Amniotic stem cell (primary cell): ENCODE measurements at places on chromosomes 4 and X.

- no peak for DNase-seq
Observed at GRCh38 chrX:11304829-11305228, 11.6 kb downstream of the AMELX start.

DNA sequence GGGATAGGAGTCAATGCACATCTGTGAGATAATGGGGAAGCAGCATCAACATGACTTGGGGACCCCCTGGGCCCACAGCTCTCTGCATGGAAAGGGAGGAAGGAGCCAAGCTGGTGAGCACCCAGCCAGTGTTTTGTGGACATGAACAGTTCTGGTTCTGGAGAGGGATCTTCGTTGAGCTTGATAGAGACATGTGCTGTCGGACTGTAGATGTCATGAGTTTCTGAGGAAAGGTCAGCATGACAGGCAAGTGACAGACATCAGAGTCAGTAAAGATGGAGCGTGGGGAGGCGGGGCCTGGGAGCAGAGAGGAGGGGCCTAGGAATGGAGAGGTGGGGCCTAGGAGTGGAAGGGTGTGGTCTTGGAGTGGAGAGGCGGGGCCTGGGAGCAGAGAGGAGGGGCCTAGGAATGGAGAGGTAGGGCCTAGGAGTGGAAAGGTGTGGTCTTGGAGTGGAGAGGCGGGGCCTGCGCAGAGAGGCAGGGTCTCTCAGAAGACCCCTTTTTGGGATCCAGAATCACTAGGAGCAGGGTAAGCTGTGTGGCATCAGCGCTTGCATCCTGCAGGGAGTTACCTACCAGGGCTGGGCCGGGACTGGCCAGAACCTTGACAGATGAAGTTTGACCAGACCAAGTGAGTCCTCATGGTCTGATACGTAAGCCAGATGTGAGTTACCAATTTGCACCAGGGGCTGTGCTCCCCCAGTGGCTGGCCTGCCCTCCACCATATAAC is 33.7 kb downstream of the PIGG start:
- DNase-seq, result no peak

GRCh38 chr4:48173056-48173991 is 39.3 kb upstream of the TXK start:
- DNase-seq, result peak; percentile 24

DNA sequence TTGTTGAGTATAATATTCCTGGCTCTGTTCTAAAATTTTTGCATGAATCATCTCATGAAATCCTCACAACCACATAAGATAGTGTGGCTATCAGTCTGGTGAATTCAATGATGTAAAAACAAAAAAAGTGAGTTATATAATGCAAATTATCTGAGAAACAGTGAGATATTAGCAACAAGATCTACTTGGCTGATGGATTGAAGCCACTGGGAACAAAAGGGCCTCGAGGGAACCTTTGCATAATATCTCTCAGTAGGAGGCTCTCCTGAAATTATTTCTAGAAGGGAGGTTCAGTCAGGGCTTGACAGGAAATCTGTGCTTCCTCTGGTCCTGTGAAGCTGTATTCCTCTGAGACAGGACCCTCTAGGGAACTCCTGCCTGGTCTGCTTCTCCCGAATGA is 30.1 kb upstream of the NUP54 start:
- DNase-seq, result no peak

DNA sequence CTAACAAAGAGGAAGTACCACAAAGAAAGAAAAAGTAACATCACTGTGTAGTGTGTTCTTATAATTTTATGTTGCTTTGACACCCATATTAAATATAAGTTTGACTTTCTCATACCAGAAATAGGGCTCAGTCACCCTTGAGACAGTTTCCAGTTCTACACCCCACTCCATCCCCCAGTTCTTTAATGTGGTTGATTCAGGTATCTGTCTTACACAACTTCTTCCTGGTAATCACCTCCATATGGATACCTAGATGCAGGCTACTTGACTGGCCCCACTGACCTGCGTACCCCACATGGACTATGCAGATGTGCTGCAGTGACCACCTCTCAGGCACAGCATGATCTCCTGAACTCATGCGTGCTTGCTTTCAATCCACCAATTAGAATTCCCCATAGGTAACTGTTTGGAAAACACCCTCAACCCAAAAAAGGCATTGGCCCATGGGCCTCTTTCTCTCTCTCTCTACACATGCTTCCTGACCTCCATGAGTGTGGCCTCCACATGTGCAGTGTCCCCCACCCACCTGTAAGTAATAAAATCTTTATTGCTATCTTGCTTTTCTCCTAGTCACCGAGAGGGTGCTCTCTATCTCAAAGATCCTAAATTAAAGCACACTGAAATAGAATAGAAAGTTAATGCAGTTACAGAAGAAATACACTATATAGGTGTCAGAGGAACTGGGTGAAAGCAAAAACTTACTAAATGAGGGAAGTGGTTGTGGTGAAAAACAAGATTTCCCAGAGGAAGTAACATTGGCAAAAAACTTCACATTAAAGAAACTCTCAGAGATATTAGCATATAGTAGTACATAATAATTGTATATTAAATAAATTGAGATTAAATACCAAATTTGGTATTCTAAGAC is 98.4 kb downstream of the ZAR1 start:
- no peak for DNase-seq

- DNase-seq, result no peak
Observed at GRCh38 chr4:177093964-177094363, 215.7 kb upstream of the NEIL3 start.

DNA sequence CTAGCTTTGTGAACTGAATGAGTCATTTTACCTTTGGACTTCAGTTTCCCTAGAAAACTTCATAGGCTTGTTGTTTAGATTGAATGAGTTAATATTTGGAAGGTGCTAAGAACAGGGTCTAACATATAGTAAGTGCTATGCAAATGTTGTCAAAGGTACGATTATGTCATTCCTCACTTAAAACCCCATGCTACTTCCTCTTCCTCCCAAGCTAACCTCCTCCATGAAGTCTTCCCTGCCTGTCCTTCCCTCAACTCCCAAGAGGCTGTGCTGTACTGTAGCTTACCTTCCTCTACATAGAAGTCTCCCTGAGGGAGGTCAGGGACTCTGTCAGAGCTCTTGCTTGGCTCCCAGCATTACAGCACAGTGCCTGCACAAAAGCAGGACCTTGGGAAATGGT is 103.4 kb upstream of the PJA1 start:
- no peak for DNase-seq

DNA sequence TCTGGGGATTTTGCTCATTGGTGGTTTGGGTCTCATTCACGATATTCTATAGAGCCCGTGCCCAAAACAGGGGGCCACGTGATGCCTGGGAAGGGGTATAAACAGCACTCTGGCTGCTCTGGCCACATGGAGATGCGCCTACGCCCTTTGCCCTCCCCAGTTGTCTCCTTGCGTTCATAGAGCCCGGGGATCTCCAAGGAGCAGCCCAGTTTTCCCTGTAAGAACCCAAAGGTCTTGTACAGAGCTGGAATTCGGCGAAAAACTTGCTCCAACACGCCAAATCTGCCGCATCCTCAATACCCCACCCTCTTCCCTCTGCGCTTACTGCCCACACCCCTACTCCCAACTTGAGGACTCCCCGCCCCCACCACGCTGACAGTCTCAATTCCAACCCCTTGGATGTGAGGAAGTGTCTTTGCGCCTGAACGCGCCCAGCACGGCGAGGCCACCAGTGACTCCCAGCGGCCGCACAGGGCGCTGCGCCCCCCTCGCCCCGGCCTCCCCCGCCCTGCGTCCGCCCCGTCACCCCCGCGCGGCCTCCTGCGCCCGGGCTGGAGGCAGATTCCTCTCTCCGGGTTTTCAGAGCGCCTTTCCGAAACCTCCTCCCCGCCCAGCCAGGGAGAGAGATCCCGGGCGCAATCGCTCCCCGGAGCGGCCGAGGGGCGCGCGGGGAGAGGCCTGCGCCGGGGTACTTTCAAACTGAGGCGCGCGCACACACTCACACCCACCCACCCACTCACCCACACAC is at the start of gene NHS:
TSS of gene NHS (plus strand) at position 582 of the 748 bp plus-strand sequence. CDS start 558 bp downstream, outside the sequence.
- peak; percentile 44 for DNase-seq

- DNase-seq, result no peak
Observed at GRCh38 chr4:31069151-31069550, 349.0 kb downstream of the PCDH7 start.

- DNase-seq, result no peak
Observed at GRCh38 chrX:40539214-40540142, 41.3 kb upstream of the ATP6AP2 start.

- no peak for DNase-seq
Observed at GRCh38 chr4:25494166-25494565, 117.1 kb downstream of the ANAPC4 start.

GRCh38 chr4:152004801-152005200 is 244.0 kb upstream of the GATB start:
- DNase-seq, result no peak

- DNase-seq, result no peak
Observed at GRCh38 chrX:50161127-50161526, 39.7 kb downstream of the AKAP4 start.

- no peak for DNase-seq
Observed at GRCh38 chr4:185092535-185093197, 50.4 kb upstream of the SLC25A4 start.

GRCh38 chr4:128916832-128917231 is 107.3 kb downstream of the JADE1 start:
- no peak for DNase-seq

DNA sequence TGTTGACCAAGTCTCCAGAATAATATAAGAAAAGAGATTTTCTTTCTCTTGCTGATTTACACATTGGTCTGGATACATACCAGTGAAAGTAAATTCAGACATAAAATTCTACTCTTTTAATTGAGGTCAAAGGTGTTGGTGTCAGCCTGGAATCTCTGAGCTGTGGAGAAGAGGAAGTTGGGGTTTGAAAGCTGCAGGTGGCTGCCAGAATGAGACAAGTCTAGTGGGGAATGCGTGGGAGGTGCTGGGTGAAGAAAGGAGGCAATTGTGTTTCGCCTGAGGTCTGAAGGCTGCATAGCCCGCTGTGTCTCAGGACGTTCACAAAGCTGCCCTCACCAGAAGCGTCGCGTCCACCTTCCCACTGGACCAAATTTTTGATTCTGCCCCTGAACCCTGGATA is 31.2 kb downstream of the PHEX start:
- no peak for DNase-seq

- no peak for DNase-seq
Observed at GRCh38 chr4:153347117-153347516, 2.6 kb downstream of the MND1 start.

- DNase-seq, result no peak
Observed at GRCh38 chr4:69843932-69844331, 16.0 kb downstream of the SULT1E1 start.

DNA sequence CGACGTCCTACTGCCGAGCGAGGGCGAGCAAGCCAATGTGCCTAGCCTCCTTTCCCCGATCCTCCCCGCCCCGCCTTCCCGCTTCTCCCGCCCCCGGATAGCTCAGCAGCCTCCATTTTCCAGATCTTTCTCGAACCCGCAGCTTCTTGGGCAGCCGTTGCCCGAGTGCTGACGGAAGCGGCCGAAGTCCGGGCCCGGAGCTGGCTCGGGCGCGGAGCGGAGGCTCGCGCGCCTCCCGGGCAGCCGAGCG is 172 bp upstream of the HSPA4L start:
- DNase-seq, result peak; percentile 84

DNA sequence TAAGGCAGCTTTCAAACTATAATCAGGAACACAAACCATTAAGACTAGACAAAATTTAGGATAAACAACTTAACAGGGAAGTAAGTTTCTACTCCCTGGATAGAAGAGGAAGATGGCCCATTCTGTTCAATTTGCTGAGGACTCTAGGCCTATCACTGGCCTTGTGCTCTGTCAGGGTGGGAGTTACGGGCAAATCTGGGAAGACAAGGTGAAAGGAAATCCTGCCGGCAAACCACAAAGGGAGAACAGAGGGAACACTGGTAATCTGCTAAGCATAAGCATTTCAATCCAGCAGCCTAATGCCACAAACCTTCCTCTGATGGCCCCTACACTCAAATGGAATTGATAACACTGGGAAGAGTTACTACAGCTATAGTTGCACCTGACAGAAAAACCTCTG is 8.3 kb downstream of the GPR82 start:
- DNase-seq, result no peak

- no peak for DNase-seq
Observed at GRCh38 chr4:54197926-54198325, 31.2 kb upstream of the PDGFRA start.

DNA sequence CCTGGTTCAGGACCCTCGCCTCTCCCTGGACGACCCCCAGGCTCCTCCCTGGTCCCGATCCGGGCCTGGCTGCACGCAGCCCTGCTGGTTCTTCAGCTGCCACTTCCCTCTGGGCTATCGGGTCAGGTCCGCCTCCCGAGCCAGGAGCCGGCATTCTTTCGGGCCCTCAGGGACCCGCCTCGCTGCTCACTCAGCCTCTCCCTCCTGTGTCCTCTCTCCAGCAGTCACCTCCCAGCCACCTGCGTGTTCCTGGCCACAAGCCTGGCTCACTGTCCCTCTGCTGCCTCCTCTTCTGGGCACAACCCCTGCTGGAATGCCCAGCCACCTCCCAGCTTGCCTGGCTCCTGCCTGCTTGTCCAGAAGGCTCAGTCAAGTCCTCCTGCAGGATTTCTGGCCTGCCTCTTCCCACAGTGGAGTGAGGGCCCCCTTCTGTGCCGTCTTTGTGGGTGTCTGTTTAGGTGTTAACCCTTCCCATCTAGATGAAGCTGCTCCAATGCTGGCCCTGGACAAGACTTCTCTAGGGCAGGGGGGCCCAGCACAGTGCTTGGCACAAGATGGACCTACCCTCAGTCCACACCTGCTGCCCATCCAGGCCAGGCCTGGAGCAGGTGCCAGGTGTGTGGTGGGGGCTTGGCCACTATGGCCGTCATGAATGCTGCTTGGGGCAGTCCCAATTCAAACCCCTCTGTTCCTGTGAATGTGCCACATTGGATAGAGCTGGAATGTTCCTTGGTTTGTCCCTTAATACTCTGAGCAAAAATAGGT is 2.2 kb downstream of the WFS1 start:
- DNase-seq, result no peak

DNA sequence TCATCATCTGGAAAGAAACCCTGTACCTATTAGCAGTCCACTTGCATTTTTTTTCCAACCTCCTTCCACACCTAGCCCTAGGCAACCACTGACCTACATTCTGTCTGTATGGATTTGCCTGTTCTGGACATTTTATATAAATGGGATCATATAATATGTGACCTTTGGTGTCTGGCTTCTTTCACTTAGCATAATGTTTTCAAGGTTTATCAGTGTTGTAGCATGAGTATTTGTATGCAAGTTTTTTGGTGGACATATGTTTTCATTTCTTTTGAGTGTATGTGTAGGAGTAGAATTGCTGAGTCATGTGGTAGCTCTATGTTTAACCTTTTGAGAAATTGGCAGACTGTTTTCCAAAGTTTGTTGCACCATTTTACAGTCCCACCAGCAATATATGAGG is 198.6 kb downstream of the CEP135 start:
- DNase-seq, result no peak

DNA sequence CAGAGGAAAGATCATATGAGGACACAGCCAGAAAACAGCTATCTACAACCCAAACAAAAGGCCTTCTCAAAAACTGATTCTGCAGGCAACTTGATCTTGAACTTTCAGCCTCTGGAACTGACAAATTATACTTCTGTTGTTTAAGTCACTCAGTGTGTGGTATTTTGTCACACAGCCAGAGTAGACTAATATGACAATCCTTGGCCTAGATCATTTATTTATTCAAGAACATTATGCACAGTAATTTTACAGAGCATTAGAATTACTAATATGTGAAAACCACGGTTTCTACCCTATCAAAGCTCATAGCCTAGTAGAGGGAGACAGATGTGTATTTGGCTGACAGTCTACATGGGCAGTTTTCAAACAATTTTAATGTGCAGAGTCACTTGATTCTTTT is 167.8 kb upstream of the PCDH18 start:
- DNase-seq, result no peak

- DNase-seq, result no peak
Observed at GRCh38 chr4:125517831-125518230, 203.1 kb downstream of the FAT4 start.

GRCh38 chr4:4668355-4669210 is 126.7 kb upstream of the STX18 start:
- no peak for DNase-seq
